HCT116 (cell line): ENCODE measurements at places on chromosomes 11 and 22.

DNA sequence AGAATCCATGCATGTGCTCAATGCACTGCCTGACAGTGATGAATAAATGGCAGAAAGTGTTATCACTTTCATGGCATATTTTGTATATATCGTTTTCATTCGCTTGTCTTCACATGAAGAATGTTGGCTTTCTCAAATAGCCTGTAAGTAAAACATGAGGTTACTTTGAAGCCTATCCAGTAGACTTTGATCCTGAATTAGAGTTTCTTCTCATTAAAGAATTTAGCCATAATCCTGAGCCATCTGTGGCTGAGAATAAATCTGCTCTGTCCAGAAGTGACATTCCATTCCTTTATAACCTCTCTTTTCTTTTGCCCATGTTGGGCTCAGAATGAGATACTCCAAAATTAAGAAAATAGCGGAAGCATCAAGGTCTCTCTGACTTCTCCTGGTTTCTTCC, 1071.7 kb upstream of the TENM4 start:
- no peak for DNase-seq

GRCh38 chr11:12678092-12678491, 3.9 kb downstream of the TEAD1 start:
- DNase-seq, result no peak

GRCh38 chr11:77269484-77270123, 31.9 kb downstream of the GDPD4 start:
- DNase-seq, result no peak

DNA sequence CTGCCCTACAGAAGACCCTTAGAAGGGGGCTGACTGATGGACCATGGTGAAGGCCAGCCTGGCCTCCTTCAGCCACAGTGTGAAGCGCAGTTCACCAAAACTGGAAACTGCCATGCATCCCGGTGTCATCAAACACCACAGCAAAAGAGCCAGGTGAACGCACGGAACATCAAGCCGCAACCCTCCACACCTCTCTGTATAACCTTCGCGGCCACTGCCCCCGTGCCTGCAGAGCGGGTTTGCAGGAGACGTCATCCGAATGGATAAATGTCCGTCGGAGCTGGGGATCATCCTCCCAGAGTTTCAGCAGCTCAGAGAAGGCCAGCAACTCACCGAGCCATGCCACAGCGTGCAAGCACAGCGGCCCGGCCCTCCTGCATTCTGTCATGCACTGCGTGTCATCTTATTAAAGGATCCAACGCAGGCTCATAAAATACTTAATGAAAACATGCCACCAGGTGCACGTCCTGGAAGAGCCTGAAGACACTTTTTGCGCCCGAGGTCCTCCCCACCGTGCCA, 309.9 kb downstream of the BRD1 start:
- DNase-seq, result no peak

DNA sequence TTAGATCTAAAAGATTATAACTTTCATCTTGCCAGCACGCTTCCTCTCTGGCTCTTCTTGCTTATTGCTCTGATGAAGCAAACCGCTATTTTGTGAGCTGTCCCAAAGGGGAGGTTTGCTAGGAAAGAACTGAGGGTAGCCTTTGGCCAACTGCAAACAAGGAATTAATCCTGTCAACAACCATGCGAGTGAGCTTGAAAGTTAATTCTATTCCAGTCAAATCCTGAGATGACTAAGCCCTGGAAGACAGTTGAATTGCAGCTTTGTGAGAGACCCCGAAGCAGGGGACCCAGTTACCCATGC, 10.3 kb upstream of the RNF141 start:
- DNase-seq, result no peak

DNA sequence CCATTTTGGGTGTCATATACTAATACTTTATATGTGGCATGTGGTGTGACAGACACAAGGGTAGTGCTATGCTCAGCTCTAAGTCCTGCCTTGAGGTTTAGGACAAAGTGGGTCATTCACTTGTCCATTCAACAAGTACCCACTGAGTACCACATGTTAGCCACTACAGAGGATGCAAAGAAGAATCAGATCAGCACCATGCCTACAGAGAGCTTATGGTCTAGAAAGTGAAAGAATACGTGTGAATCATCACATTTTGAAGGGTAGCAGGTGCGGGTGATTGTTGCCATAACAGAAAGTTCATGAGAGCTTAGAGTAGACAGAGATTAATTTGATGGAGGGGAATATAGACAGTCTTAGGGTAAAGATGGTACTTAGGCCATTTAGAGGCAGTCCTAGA, 18.3 kb downstream of the CLMP start:
- no peak for DNase-seq

DNA sequence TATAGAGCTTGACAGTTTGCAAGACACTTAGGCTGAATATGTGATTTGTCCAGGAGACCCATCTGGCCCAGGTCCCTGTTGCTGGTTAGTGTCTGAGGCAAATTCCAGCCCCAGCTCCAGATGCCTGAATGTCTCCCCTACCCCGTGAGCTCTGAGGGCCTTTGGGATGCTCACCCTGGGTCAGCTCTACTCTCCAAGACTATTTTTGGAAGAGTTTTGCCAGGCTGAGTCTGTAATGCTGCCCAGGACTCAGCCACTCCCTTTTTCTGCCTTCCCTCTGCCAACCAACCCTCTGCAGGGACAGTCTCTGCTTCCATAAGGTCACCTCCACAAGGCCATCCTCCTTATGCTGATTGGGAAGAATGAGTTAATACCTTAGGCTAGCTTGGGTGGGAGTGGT, 66.3 kb downstream of the CABIN1 start:
- no peak for DNase-seq

DNA sequence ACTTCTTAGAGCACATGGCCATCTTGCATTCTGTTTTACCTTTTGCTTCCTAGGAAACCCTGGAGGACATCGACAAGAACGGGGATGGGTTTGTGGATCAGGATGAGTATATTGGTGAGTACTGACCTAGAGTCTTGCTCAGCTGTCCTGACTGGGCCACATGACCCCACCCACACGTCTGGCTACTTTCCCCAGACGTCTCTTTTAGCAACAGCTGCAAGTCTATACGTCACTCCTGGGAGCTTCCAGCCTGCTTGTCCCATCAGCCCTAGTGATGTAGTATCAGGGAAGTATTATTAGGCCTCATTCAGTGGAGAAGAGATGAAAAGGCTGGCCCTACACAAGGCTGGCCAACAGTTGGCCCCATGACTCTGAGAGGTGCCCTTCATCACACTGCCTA, 9.6 kb downstream of the RCN1 start:
- DNase-seq, result no peak

- no peak for DNase-seq
Observed at GRCh38 chr11:14519597-14519916, 629 bp downstream of the PSMA1 start.

DNA sequence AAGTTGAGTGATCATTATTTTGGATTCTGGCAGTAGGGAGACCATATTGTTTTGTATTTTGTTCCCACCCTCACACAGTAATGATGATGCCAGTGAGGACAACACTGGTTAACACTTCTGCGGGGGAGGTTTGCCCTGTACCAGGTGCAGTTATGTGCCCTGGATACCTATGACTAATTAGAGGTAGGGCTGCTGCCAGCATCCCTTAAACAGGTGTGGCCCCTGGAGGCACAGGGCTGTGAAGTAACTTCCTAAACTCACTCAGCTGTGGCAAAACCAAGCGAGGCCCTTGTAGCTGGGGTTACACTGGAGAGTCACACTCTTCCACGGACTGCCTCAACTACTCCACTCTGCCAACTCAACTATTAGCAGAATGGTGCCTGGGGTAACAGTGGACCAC, 64.5 kb downstream of the MCM5 start:
- DNase-seq, result no peak

DNA sequence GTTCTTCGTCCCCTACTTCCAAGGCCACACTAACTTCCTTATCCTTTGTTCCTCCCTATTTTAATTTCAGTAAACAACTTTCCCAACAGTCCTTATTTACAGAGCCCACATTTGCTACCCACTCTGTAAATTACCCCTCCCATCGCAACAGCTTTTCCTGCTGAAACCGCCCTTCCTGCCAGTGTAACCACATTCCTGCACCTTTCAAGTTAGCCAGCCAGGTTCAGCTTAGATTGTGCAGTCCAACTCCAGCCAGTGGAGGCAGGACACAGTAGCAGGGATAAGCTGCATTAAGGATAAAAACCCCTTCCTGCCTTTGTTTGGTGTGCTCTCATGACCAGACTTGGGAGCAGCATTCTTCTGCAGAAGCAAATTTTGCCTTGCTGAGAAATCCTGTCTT, 768.3 kb upstream of the ARHGAP42 start:
- no peak for DNase-seq

- no peak for DNase-seq
Observed at GRCh38 chr11:10021563-10021962, 272.5 kb downstream of the SBF2 start.

- no peak for DNase-seq
Observed at GRCh38 chr11:33412241-33412640, 155.1 kb downstream of the HIPK3 start.

- no peak for DNase-seq
Observed at GRCh38 chr11:90329043-90329442, 106.2 kb upstream of the CHORDC1 start.

- DNase-seq, result no peak
Observed at GRCh38 chr11:106172386-106172991, 95.0 kb downstream of the AASDHPPT start.

DNA sequence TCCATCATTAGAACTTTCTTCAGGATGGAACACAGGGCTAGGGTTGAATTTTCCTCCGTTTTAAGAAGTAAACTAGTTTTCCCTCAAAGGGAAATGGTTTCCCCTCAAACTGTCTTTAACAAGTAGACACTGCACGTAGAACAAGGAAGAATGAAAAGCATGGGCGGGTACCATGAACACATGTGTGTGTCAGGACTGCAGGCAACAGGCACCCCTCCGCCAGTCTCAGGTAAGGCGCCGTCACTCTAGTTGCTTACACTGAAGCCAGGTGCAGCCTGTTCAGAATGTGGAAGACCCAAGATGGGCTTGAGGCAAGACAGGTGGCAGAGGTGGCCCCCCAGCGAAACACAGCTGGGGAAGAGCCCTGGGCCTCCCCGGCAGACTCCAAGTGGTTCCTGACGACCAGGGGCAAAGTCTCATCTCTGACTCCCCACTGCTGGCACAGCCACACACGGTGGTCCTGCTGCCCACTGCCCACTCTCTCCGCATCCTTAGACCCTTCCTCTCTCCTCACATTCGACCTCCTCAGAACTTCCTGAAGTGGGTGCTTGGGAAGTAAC, 25.4 kb upstream of the MOB2 start:
- DNase-seq, result no peak

DNA sequence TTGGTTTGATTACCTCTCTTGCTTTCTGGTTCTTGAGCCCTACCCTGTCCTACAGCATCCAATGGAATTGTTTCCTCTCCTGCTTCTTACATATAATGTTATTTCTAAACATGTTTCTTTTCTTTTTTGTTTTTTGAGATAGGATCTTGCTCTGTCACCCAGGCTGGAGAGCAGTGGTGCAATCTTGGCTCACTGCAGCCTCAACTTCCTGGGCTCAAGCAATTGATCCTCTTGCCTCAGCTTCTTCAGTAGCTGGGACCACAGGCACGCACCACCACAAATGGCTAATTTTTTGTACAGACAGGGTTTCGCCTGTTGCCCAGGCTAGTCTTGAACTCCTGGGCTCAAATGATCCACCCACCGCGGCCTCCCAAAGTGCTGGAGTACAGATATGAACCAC, 105.9 kb downstream of the SGSM3 start:
- no peak for DNase-seq

DNA sequence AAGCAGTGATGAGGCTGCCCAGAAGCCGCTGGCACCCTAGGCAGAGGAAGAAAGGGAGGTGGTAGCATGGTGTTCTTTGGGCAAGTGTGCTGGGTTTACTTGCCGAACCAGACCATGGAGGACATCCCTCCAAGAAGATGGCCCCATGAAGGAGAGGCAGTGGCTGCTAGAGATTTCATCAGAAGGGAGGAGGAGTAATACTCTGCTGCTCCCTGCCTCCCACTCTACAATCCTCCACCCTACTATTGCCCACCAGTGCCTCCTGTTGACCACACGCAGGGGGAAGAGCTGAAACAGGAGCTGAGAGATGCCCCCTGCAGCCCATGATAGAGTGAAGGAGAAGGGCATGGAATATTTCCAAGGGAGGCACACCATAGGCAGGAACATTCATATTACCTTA, 51.0 kb upstream of the PRSS23 start:
- no peak for DNase-seq

DNA sequence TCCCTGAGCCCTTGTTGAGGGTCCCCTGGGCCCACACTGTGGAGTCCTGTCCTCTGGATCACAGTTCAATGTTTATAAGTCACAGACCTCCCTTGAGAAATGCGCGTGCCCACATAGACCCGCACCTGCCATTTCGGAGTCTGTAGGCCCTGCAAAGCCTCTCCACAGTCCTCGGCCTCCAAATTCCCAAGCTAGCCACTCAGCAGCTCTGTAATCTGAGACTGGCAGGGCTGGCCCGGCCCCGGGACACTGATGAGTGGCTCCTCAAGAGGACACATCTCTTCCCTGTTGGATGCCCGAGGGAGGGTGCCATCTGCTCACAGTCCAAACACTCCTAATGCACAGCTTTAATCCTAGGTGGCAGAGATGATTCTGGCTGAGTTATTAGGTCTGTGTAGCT, 39.1 kb downstream of the B3GAT1 start:
- DNase-seq, result no peak
